ENCODE measurements at places on chromosomes 5 and 9. TPM values are rescaled to one million over a fixed set of nuclear protein-coding genes. Genes with fewer than 3 reads are reported as not detected.
A peak's percentile ranks its signal among the peaks of the same experiment; 100 is the strongest.

GRCh38 chr9:128323791-128324190 lies 1.2 kb downstream of the COQ4 start:
- peaks cover 7% of the 10 kb centered on the region for H3K36me3 ChIP-seq
- H3K27me3 ChIP-seq, result no peaks in the 10 kb centered on the region
- H3K27ac ChIP-seq, result no peak overlapping the region
- no peak for DNase-seq
- H3K4me1 ChIP-seq, result no peaks in the 10 kb centered on the region

- peaks cover 4% of the 10 kb centered on the region for H3K4me1 ChIP-seq
- no peak overlapping the region for H3K4me3 ChIP-seq
- no peaks in the 10 kb centered on the region for H3K36me3 ChIP-seq
- H3K27ac ChIP-seq, result no peak overlapping the region
- H3K27me3 ChIP-seq, result no peaks in the 10 kb centered on the region
- no peak for DNase-seq
Measured at GRCh38 chr9:21590058-21590996, 108.2 kb upstream of the IFNE start.

GRCh38 chr9:134782921-134783698 lies 97.5 kb upstream of the FCN2 start:
- DNase-seq, result no peak
- no peak overlapping the region for H3K4me3 ChIP-seq
- no peaks in the 10 kb centered on the region for H3K36me3 ChIP-seq
- no peaks in the 10 kb centered on the region for H3K27me3 ChIP-seq
- H3K27ac ChIP-seq, result no peak overlapping the region
- peaks cover 5% of the 10 kb centered on the region for H3K4me1 ChIP-seq

DNA sequence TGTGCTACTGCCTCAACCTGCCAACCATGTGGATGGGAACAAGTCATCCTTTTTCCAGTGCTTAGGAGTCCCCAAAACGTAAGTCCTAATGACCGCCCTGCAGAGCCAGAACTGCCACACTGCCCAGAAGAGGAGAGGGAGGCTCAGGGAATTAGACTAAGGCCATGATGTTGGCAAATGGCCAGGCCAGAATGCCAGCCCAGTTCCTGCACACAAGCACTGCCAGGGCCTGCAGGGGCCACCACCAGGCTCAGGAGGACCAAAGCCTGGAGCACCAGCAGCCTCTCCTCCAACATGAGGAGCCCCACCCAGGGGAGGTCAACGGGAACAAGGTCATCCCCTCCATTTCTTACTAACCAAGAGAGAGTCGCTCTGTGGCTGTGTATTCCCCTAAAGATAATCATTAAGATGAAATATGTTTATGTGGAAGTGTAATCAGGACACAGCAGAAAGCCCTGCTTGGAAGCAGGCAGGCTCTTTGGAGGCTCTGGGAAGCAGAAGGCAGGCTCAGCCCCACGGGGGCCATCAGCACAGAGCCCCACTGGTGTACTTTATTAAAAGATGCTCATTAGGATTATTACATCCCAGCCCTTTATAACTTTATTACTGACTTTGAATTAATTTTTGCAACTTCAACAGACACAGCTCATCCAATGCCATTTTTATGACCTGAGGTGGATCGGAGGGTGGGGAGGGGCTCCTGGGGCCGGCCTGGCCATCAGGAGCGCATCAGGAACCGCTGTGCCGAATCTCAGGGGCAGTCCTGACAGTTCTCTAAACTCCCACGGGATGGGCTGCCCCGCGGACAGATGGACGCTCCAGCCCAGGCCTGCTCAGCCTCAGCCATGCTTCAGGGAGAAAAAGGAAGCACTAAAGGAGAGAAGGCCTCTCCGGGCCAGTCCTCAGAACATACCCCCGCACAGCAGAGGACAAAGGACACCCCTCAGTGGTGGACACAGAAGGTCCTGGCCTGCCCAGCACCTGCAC lies 127.0 kb downstream of the ADAMTS2 start:
- H3K4me3 ChIP-seq, result no peak overlapping the region
- H3K27ac ChIP-seq, result no peak overlapping the region
- H3K4me1 ChIP-seq, result no peaks in the 10 kb centered on the region
- no peaks in the 10 kb centered on the region for H3K36me3 ChIP-seq

GRCh38 chr5:173573126-173573960 lies 43.1 kb downstream of the BOD1 start:
- peak; percentile 90 for DNase-seq
- H3K4me1 ChIP-seq, result peaks cover 10% of the 10 kb centered on the region
- H3K36me3 ChIP-seq, result no peaks in the 10 kb centered on the region
- no peak overlapping the region for H3K27ac ChIP-seq
- H3K4me3 ChIP-seq, result no peak overlapping the region
- no peaks in the 10 kb centered on the region for H3K27me3 ChIP-seq

The CNTNAP3B gene
- total RNA-seq, result 1.2 TPM

The PCDHGA4 gene
- 14.7 TPM for total RNA-seq

The GCNT4 gene
- 0.05 TPM for total RNA-seq

Data from SJCRH30 (cell line).